ENCODE measurements at places on chromosomes 3 and 15.

GRCh38 chr3:50194128-50194902 is 2.9 kb downstream of the GNAT1 start:
- no peak for DNase-seq

DNA sequence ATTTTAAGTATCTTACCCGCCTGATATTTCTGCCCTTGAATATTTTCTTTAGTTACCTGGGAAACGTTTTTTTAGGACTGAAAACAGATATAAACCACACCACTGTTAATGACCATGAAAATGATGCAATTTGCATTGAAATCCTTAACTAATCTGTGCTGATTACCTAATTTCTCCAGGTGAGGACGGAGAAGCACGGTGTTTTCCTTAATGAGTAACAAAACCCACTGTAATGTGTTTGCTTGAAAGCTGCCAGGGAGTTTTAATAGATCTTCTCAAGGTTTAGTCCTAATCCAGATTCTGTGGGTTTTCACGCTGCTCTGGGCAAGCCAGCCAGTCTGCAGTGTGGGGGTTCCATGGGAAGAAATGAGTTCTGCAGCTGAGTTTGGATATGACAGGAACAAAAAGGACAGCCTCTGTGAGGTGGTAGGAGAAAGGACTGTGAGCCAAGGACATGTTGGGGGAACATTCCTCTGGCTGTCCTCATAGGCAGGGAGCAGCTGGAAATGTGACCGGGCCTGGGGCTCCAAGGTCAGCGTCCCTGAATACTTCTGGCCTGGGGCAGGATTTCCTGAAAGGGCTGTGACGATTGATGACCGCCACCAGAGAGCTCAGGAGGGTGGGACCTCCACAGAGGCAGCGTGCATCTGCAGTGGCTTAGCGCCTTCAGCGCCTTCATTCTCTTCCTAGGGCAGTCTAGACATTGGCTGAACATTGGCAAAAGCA is 18.6 kb downstream of the THSD4 start:
- DNase-seq, result peak; percentile 48

DNA sequence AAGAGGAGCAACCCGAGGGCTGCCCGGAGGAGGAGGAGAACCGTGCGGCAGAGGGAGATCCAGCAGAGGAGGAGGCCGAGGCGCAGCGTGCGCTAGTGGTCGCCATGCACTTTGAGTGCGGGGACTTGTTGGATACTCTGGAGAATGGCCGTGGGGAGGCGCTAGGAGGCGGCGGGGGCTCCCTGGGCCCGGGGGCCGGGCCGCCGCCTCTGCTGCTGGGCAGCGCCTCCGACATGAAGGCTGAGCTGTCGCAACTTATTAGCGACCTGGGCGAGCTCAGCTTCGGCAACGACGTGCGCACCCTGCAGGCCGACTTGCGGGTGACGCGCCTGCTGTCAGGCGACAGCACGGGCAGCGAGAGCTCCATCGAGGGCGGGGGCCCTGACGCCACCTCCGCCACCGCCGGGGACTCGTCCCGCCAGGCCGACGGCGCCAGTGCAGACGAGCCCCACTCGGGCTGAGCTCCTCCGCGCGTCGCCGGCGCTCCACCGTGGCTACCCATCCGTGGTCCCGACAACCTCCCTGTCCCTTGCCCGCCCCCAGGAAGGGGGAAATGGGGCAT is 2.0 kb downstream of the FAM43A start:
- DNase-seq, result no peak

DNA sequence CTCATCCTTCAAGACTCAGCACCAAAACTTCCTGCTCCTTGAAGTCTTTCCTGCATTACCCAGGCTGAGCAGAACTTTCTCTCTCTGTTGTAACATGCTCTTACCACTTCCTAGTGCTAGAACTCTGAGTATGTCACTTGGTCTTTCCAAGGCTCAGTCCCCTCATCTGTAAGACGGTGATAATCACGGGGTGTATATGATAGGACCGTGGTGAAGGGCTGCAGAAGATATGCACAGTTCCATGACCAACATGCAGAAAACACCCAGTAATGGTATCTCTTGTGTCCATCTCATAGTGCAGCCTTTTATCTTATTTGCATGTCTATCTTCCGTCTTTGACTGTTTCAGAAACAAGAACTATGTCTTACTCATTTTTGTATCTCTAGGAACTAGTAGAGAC is 154.5 kb downstream of the ZNF621 start:
- DNase-seq, result no peak

- DNase-seq, result no peak
Measured at GRCh38 chr3:148510116-148510515, 187.6 kb upstream of the AGTR1 start.

DNA sequence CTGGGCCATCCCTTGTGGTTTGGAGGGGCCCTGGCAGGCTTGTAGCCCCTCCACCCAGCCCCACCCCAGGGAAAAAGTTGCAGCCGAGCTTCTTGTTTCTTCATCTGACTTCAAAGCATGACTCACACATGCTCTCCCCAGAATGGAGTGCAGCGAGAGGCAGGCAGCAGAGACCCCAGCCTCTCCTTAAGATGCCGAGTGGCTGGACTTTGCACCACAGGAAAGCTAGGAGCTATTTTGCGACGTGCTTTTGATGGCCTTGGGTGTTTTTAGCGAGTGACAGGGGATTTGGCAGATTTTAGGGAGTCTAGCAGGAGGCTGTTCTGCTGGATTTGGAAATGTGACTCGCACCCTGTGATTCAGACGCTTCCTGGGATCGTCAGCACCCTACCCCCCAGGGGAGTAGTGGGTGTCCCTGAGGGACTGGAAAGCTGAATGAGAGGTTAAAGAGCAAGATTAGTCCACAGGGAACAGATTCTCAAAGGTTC is 14.2 kb downstream of the BAHD1 start:
- DNase-seq, result no peak

DNA sequence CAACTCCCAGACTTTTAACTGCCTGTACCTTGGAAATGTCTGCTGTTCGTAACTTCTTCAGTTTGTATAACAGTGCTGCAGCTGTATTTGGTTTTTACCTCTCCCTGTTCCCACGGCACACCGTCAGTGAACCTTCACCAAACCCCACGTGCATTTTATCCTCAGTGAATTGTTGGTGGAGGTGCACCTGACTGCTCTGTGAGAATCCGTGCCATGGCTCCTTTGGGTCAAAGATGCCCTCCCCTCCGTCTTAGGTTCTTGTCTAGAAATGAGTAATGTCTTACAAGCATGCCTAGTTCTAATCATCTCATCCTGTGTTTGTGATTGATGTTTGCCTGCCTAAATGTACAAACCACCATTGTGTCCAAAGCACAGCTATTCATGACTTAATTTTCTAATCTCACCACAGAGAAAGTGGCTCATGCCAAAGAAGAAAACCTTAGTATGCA is 28.2 kb downstream of the TPM1 start:
- no peak for DNase-seq

DNA sequence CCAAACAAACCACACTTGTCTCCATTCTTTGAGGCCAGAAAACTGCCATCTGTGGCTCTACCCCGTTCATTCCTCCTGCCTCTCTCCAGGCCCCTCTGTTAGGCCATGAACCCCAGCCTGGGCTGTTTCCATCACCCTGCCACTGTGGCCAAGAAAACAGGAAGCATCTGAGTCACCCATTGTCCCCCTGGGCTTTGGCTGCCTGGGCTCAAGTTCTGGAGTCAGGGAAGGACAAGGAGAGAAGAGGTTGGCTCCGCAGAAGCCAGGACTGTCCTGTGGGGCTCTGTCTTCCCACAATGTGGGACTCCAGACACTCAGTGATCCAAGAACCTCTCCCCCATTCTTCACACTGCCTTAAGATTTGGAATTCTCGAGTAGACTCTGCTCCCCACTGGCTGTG is 14.8 kb upstream of the LCTL start:
- no peak for DNase-seq

DNA sequence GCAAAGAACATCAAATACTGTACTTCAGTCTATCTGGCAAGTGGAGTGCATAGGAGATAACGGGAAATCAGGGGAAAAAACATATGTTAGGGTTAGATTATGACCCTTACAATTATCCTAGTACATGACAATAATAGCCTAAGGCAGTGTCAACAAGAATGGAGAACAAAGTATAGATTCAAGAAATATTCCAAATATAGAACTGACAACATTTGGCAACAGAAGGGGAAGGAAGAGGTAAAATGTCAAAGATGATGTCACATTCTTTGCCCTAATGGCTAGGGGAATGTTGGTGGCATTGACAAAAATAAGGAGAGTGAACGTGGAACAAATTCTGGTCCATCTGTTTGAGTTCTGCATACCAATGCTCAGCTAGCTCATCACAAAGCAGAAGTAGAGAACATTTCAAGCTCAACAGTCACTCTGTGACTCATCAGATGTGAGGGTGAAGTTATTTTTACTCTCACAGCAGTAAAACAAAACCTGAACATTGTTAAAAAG is 15.5 kb upstream of the ATP8B4 start:
- peak; percentile 13 for DNase-seq

DNA sequence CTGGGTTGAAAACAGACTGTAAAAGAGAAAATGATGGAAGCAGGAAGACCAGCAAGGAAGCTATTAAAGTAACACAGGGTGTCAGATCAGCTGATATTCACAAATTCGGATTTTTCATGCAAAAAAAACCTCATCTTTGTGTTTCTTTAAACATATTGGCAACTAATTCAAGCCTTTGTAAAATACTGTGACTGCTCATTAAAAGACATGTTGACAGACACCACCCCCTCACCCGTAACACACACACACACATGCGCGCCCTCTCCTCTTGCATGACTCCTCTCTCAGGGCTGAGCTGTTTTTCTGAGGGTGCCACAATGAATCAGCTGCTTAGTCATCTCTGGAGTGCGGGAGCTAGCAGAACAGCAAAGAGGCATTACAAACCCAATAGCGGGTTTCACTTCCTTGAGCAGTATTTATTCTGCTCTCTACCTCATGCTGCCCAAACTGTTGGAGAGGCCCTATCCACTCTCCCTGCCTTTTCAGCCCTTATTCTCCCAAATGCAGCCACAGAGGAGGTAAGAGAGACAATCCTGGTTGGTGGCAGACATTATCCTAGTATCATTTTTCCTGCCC is 35.8 kb upstream of the CCDC80 start:
- peak; percentile 89 for DNase-seq

- no peak for DNase-seq
Measured at GRCh38 chr15:34442891-34443290, 5.3 kb upstream of the GOLGA8A start.

GRCh38 chr3:183353421-183353820 is 75.0 kb downstream of the MCF2L2 start:
- no peak for DNase-seq

DNA sequence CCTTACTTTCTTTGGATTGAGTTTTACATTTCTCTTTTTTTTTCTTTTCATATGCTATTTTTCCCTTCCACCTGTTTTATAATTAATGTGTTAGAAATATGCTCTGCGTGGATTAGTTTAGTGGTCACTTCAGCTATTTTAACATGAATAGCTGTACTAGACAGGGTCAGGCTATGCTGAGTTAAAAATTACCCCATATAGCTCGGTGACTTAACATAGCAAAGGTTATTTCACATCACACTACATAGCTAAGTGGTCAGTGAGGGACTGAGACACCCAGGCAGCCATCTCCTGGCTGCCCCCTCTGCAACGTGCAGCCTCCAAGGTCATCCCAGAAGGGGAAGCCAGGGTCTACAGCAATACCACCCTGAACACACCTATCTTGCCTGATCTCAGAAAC is 46.9 kb upstream of the KIF23 start:
- no peak for DNase-seq

DNA sequence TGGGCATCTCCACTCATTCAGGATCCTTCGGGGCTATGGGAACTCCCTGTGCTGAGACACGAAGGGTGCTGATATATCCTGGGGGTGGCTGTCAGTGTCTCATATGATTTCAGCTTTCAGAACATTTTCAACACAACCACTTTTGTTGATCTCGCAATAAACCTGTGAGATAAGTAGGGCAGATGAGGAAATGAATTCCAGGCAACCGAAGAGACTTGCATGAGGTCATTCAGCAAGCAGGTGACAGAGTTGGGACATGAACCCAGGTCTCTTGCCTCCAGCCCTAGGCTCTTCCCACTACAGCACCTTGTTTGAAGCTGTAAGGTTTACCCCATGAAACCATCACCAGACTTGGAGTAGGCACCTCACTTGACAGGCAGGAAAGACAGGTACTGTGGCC is 16.6 kb downstream of the DUOX1 start:
- no peak for DNase-seq

GRCh38 chr3:88267441-88267840 is 117.7 kb downstream of the C3orf38 start:
- no peak for DNase-seq

DNA sequence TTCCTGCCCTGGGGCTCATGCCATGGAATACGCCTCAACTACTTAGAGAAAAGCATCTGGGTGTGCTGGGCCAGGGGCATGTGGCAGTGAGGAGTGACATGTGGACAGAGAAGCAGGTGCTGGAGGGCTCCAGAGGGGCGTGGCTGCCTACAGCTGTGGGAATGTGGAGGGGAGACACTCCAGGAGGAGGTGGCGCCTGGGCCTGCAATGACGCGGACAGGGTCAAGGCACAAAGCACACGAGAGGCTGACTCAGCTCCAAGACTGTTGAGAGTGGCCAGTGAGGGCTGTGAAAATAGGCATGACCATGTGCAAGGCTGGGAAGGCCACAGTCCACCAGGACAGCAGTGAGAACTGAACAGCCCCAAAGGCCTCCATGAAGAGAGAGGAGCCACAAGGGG is 48.5 kb downstream of the PTH1R start:
- peak; percentile 86 for DNase-seq

DNA sequence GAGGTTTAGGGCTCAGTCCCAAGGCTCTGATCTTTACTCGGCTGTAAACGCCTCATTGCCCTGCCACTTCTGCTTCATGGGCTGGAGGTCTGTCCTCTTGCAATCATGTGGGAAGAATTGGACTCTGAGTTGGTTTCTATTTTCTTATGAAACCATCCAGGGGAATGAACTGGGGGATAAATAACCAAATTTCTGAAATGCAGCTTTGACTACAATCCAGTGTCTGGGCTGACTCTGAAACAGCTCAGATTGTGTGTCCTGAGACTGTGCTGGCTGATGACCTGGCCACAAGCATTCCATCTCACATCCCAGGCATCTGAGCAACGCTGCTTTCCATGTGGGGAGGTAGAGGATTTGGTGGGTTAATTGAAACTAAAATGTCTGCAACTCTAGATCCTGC is 71.0 kb upstream of the GALNT15 start:
- DNase-seq, result no peak

GRCh38 chr15:72313448-72313840 is 6.5 kb downstream of the CELF6 start:
- no peak for DNase-seq

DNA sequence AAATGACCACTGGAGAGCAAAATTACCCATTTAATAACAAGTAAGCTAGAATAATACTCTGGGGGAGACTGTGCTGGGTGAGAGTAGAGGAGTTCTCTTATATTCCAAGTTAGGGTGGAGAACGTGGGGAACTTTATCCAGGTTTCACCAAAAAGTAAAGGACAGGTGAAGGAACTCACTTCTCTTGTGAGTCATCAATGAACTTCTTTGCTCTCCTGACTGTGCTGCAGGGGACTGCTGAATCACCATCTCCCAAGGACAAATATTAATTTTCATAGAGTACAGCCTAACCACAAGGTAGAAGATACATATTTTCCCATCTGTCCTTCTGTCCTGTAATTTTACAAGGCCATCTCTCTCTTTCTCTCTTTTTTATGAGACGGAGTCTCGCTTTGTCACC is 8.3 kb upstream of the PDCD6IP start:
- DNase-seq, result no peak
